ENCODE measurements at places on chromosomes 1 and 21.
A peak's percentile ranks its signal among the peaks of the same experiment; 100 is the strongest.

DNA sequence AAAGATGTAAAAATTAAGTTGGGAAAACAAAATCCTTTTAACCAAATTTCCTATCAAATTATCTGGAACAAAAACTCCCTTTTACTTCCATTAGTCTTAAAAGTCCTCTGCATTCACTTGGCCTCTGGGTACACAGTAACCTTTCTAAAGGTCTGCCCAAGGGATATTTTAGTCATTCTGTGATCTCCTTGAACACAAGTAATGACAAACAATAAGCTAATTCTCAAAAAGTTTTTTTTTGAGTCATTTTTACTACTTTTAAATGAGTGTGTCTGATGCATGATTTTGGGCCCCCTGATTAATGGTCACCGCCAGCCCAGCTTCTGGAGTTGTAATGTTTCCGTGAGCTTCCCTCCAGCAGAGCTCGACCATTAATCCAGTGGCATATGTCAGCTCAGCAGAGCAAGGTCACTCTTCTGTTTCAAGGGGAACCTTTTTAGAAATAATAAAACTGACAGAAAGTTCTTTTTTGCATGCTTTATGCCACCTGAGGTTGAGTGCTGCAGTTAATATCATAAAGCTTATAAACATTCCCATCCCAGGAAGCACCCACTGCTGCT is 14.3 kb downstream of the SAMSN1 start:
- H3K36me3 ChIP-seq: peaks cover 30% of the 10 kb centered on the region
- H3K4me1 ChIP-seq: peaks cover 74% of the 10 kb centered on the region
- peak overlapping the region; percentile 13 for H3K4me3 ChIP-seq
- H3K27ac ChIP-seq: peak overlapping the region; percentile 73
- DNase-seq: no peak

DNA sequence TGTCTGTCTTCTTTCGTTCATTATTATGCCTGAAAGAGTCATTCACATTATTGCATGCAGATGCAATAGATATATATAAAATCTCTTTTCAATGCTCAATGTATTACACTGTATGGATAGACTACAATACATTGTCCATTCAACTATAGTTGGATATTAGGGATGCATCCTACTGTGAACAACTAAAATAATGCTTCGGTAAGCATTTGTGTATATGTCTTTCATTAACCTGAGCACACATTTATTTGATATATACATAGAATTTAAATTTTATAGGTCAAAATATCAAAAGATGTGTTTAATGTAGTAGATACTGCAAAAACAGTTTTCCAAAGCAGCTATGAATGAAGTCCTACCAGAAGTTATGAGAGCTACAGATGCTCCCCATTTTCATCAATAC is 8.9 kb downstream of the PLD5 start:
- DNase-seq: no peak
- H3K4me1 ChIP-seq: no peaks in the 10 kb centered on the region
- no peak overlapping the region for H3K4me3 ChIP-seq
- H3K27ac ChIP-seq: no peak overlapping the region
- H3K27me3 ChIP-seq: peaks cover 20% of the 10 kb centered on the region

DNA sequence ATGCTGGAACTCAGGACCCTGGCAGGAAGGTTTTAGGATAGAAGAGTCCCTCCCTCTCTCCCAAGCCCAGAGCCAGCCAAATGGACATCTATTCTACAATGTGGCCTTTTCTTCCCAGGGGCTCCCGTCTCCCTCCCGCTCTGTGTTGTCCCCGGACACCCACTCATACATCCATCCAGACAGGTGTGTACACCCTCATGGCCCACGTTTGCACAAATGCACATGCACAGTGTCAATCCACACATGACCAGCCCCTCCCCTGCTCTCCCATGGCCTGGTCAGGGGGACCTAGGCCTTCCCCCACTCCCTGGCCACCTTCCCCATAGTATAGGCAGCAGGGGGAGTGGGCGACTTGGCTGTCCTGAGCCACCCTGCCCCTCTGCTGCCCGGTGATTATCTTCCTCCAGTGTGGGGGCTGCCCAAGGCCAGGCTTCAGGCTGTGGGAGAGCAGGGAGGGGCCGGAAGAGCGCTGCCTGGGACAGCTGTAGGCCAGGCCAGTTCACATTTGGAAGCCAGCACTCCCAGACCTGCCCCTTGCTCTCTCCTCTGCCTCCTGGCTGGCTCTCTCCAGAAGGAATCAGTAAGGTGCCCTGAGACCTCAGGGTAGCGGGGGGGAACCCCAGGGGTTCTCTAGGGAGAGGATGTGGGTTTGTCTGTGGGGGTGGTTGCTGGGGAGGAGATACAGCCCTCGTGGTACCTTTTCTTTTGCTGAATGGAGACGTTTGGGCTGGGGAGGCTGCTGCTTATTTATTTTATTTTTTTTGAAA is 4.1 kb upstream of the PTPN7 start:
- peaks cover 60% of the 10 kb centered on the region for H3K4me1 ChIP-seq
- H3K36me3 ChIP-seq: peaks cover 8% of the 10 kb centered on the region
- peak; percentile 88 for DNase-seq
- no peaks in the 10 kb centered on the region for H3K27me3 ChIP-seq
- peak overlapping the region; percentile 39 for H3K4me3 ChIP-seq

- no peak overlapping the region for H3K4me3 ChIP-seq
- H3K27me3 ChIP-seq: peaks cover 7% of the 10 kb centered on the region
- DNase-seq: no peak
- no peaks in the 10 kb centered on the region for H3K36me3 ChIP-seq
- H3K4me1 ChIP-seq: no peaks in the 10 kb centered on the region
These were observed 47.7 kb downstream of the CDC42BPA start for GRCh38 chr1:227270554-227270953.

DNA sequence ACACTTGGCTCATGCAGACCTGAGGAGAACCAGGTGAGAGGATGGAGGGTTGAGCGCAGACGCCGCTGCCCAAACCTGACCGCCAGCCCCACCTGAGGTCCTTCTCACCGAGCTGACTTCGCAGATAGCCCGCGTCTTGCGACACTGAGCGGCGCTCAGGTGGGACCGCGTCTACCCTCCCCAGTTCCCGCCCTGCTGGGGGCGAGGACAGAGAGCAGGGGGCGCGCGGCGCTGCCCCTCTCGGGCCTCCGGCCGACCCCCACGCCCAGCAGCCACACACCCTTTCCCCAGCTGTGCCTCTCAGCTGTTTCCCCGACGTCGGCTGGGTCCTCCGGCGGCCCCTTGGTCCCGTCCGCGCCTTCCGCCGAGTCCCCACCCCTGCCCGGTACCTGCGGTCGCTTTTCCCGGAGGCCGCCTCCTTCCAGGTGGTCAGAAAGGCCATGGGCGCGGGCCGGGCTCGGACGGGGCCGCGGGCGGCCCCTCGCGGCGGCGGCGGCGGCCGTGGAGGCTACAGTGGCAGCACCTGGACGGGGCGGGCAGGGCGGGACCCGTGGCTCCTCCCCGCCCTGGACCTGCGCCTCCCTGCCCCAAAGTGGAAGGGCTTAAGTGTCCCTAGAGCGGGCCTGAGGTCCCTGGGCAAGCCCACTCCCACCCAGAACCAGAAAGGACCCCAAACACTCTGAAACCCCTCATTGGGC is 14.4 kb upstream of the TTC39A start:
- no peak overlapping the region for H3K4me3 ChIP-seq
- H3K27me3 ChIP-seq: peaks cover 44% of the 10 kb centered on the region
- H3K36me3 ChIP-seq: no peaks in the 10 kb centered on the region
- no peak overlapping the region for H3K27ac ChIP-seq

DNA sequence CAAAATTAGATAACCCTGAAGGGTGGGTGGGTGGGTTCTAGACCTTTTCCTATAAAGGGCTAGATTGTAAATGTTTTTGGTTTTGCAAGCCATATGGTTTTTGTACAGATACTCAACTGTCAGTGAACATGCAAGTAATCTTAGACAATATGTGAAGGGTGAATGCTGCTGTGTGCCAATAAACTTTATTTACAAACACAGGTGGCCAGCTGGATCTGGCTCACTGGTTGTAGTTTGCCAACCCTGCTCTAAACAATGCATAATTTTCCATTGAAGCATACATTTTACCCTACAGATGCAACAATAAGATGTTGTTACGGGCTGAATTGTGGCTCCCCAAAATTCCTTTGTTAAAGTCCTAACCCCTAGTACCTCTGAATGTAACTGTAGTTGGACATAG is 18.6 kb upstream of the TARBP1 start:
- no peak overlapping the region for H3K27ac ChIP-seq
- H3K4me3 ChIP-seq: no peak overlapping the region
- H3K36me3 ChIP-seq: peaks cover 6% of the 10 kb centered on the region
- H3K27me3 ChIP-seq: no peaks in the 10 kb centered on the region
- H3K4me1 ChIP-seq: peaks cover 50% of the 10 kb centered on the region
- DNase-seq: no peak

GRCh38 chr1:159084867-159085266 is 8.3 kb upstream of the AIM2 start:
- H3K27ac ChIP-seq: no peak overlapping the region
- H3K4me1 ChIP-seq: peaks cover 24% of the 10 kb centered on the region
- no peak for DNase-seq
- no peak overlapping the region for H3K4me3 ChIP-seq
- no peaks in the 10 kb centered on the region for H3K27me3 ChIP-seq

DNA sequence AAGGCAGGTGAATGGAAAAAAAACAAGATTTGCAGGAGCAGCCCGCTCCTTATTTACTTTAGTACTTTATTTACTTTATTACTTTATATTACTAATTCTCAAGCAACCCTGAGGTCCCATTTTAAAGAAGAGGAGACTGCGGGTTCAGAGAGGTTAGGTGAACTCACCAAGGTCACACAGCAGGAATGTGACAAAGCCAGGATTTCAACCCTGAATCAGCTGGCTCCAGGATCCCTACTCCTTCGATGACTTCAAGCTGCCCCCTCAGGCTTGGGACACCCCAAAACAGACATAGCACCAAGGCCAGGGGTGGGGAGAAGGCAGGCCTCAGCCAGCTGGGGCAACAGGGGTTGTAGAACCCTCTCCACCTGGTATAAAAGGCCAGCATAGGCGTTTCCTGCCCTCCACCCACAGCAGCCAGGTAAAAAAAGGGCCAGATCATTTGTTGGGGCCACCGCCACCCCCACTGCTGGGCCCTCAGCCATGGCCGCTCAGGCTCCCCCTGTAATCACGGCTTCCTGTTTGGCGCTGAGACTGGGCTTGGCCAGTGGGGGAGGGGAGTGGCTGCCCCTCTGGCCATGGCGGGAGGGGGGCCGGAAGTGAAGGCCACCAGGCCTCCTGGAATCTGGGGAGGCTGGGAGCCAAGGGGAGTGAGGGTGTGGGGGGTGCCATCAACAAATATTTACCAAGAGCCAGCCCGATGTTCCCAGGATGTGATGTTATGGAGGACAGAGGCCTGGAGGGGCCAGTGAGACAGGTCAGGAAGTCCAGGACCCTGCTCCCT is 6.6 kb downstream of the SDC3 start:
- DNase-seq: no peak
- no peak overlapping the region for H3K4me3 ChIP-seq
- H3K27me3 ChIP-seq: peaks cover 10% of the 10 kb centered on the region
- H3K36me3 ChIP-seq: no peaks in the 10 kb centered on the region
- H3K4me1 ChIP-seq: no peaks in the 10 kb centered on the region

GRCh38 chr1:33222381-33222780 is 33.9 kb upstream of the ZNF362 start:
- DNase-seq: no peak
- H3K36me3 ChIP-seq: no peaks in the 10 kb centered on the region
- H3K4me1 ChIP-seq: no peaks in the 10 kb centered on the region

- no peaks in the 10 kb centered on the region for H3K4me1 ChIP-seq
- no peak for DNase-seq
- no peaks in the 10 kb centered on the region for H3K36me3 ChIP-seq
- no peaks in the 10 kb centered on the region for H3K27me3 ChIP-seq
These were observed 59.3 kb downstream of the EYA3 start for GRCh38 chr1:28028873-28029654.

DNA sequence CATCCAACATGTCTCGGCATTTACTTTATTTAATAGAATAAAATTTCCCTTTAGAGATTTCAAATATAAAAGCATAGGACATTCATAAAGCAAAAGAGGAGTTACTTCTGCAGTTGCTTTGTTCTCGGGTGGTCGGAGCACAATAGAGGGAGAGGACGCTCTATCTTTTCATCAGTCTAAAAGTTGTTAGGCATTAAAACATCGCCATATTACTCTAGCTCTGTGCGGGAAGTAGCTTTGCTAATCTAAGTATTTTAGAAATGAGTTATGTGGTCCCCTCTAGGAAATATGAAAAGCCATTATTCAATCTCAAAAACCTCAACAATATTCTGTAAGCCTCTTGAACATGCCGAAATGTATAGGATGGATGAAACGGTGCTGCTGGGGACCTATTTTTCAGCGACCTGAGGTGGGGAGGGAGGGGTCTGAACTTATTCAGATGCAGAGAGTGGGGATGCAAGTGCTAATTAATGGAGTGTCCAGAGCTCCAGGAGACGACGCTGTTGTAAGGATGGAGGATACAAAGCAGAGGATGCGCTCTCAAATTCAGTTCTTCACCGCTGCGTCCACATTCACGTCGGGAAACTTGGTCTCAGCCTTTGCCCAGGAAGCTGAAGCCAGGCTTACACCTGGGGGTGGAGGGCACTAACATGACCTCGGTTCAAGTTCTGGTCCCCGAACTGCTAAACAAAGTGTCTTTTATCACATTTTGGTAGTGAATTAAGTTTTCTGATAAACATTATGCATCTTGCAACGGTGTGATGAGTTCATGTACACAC is 6.3 kb downstream of the CDKN2C start:
- H3K36me3 ChIP-seq: peaks cover 7% of the 10 kb centered on the region
- no peak for DNase-seq
- no peak overlapping the region for H3K27ac ChIP-seq
- H3K4me3 ChIP-seq: peak overlapping the region; percentile 75

GRCh38 chr1:176111835-176112234 is 95.3 kb downstream of the COP1 start:
- no peak for DNase-seq
- peaks cover 56% of the 10 kb centered on the region for H3K36me3 ChIP-seq
- peaks cover 7% of the 10 kb centered on the region for H3K4me1 ChIP-seq
- no peak overlapping the region for H3K4me3 ChIP-seq
- H3K27ac ChIP-seq: no peak overlapping the region

DNA sequence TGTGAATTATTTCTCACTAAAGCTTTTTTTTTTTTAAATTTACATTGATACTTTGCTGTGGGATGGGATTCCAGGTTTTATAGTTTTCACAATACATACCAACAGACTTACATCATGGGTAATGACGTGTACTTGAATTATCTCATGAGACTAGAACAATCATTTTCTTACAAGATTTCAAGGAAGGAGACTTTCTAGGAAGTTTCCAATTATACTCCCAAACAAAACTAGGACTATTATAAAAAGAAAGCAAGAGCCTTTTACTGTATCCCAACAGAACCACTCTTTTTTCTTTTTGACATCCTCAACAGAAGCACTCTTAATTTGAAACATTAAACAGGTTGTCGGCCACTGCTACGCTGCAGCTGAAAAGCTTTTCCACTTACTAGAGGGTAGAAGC is 48.7 kb downstream of the TESK2 start:
- no peak overlapping the region for H3K4me3 ChIP-seq
- H3K27ac ChIP-seq: no peak overlapping the region
- DNase-seq: no peak
- no peaks in the 10 kb centered on the region for H3K36me3 ChIP-seq
- H3K27me3 ChIP-seq: no peaks in the 10 kb centered on the region

- H3K27me3 ChIP-seq: no peaks in the 10 kb centered on the region
- H3K36me3 ChIP-seq: no peaks in the 10 kb centered on the region
- H3K4me1 ChIP-seq: no peaks in the 10 kb centered on the region
- DNase-seq: no peak
- no peak overlapping the region for H3K27ac ChIP-seq
These were observed 428.3 kb upstream of the ZRANB2 start for GRCh38 chr1:71509051-71509595.

GRCh38 chr1:18341291-18342069 is 139.2 kb upstream of the KLHDC7A start:
- no peaks in the 10 kb centered on the region for H3K36me3 ChIP-seq
- DNase-seq: no peak
- no peak overlapping the region for H3K27ac ChIP-seq
